ENCODE measurements at places on chromosomes 2 and 18.

GRCh38 chr2:15311201-15311907, 249.8 kb downstream of the NBAS start:
- no peak for DNase-seq

DNA sequence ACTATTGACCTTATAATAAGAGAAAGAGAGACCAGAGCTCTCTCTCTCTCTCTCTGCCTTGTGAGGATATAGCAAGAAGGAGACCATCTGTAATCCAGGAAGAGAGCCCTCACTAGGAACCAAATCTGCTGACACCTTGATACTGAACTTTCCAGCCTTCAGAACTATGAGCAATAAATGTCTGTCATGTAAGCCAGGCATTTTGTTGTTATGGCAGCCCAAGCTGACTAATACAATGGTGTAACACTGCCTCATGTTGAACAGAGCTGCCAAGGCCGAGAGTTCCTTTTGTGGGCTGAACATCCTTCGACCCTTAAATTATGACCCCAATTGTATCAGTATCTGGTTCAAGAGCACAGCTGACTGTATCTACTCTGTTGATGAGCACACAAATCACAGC, 108.0 kb downstream of the LRRC30 start:
- DNase-seq, result no peak

GRCh38 chr2:206983161-206983859, 44.0 kb downstream of the CPO start:
- DNase-seq, result no peak

- no peak for DNase-seq
These were observed 60.1 kb downstream of the RDH14 start for GRCh38 chr2:18500333-18500732.

DNA sequence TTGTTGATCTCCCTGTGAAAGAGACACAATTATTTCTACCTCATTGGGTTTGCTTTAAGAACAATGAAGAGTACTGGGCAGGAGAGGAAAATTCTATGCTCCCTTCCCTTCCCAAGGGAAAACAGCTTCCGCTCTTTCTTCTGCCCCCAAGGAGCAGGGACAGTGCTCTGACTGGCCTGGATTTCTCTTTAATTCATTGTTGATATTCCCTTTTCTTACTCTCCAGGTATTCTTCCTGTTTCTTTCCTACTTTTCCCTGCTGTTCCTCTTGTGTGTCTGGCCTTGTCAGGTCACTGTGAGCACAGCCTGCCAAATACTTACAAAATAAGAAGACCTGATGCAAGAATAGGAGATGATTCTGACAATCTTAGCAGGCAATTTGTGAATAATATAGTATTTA, 49.6 kb upstream of the SPAG16 start:
- no peak for DNase-seq

GRCh38 chr2:203689426-203690116, 16.9 kb upstream of the CD28 start:
- DNase-seq, result no peak

All from NCI-H748 treated with DMSO at 0.1 percent for 48 hours (cell line).